ENCODE measurements at places on chromosomes 7 and 10. TPM values are rescaled to one million over a fixed set of nuclear protein-coding genes. Genes with fewer than 3 reads are reported as not detected.

GRCh38 chr7:105402221-105403095, 13.7 kb upstream of the SRPK2 start:
- no peak for DNase-seq

Gene GDF2
- total RNA-seq: not detected

Gene RAB19
- total RNA-seq: 3.7 TPM

Gene GSTO2
- 47.0 TPM for total RNA-seq

DNA sequence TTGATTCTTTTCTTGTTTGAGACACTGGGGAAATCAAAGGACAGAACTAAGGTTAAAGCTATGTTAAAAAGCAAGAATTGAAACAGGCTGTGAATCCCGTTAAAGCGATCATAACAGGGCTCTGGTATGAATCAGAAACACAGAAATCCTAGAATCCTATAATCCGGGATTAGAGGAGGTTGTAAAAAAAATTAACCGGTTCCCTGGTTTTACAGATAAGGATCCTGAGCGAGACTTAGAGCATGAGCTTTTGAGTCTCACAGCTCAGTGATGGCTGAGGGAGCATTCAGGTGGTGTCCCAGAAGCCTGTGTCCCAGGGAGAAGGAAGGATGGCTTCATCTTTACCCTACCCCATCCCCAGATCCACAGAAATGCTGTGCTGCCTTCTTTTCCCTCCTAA, 461.3 kb downstream of the PAXIP1 start:
- no peak for DNase-seq

- no peak for DNase-seq
These were observed 33.0 kb downstream of the FAM25A start for GRCh38 chr10:87053111-87053510.

DNA sequence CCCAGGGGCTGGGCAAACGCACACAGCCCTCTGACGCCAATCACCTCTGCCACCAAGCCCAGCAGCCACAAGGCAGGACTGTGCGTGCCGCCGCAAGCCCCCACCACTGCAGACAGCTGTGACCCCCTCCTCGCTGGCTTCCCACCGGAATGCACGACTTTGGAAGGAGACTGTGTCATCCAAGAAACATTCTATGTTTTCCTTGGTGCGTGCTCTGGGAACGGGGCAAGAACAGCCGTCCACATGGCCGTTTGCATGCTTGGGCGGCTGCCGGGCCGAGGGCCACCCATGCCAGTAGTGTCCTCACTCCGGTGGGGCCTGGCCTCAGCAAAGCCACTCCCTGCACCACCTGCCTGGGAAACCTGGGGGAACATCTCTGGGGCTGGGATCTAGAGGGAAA, 17.6 kb upstream of the ELN start:
- DNase-seq: no peak

Measured in ureter (tissue), 1 donor.